ENCODE measurements at places on chromosomes 5 and 9.

DNA sequence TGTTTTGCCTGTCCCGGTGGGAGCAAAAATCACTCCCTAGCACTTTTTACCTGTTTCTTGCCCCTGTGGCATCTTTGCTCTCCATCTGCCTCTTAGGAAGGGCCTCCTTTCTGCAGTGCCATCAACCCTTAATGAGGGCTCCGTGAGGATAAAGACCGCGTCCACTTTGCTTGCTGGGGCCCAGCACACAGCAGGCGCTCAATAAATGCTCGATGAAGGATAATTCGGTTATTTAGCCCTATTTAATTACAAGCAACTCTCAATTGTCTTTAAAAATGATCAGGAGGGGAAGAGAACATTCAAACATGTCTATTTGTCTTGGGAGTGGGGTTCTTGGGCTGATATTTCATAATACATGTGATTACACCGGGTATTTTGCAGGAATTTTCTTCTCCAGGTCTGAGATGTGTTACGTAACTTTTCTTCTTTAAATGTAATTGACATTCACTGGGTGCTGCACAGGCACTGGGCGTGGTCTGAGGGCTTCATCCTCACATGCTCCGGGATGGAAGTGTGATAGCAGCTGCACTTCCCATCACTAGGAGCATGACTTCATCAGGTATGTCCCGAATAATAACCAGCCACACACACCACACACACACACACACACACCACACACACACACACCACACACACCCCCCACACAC is 19.8 kb upstream of the NTNG2 start:
- no peak for DNase-seq

GRCh38 chr5:94793816-94794198 is 175.3 kb downstream of the SLF1 start:
- no peak for DNase-seq

- DNase-seq: no peak
Observed at GRCh38 chr9:33884856-33885701, 68.1 kb downstream of the UBE2R2 start.

- DNase-seq: no peak
Observed at GRCh38 chr5:142941245-142941644, 171.1 kb downstream of the ARHGAP26 start.

DNA sequence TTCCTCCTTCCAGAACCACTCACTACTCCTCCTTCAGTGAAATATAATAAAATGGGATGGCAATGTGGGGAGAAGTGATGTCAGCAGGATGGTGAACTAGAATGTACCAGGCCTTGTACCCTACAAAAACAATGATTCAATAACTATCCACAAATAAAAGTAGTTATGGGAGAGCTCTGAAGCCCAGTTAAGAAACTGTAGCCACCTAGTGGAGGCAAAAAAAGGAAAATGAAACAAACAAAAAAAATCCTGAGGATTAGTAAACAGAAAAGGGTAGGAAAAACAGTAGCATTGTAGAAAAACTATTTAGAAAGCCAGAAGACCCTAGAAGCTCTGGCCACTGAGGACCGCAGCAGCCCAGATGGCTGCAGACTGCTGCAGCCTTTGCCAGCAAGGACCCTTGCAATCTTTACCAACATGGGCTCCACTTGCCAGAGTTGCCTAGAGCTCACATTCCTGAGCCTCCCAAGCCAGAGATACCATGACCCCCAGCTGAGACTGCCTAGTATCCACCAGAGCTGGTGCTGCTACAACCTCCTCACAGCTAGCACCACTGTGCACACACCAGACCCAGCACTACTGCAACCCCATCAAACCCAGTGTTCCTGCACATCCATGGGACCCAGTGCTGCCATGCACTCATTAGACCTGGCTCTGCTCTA is 259.7 kb upstream of the MSX2 start:
- no peak for DNase-seq

- no peak for DNase-seq
Observed at GRCh38 chr5:2307631-2308030, 424.9 kb upstream of the IRX4 start.

DNA sequence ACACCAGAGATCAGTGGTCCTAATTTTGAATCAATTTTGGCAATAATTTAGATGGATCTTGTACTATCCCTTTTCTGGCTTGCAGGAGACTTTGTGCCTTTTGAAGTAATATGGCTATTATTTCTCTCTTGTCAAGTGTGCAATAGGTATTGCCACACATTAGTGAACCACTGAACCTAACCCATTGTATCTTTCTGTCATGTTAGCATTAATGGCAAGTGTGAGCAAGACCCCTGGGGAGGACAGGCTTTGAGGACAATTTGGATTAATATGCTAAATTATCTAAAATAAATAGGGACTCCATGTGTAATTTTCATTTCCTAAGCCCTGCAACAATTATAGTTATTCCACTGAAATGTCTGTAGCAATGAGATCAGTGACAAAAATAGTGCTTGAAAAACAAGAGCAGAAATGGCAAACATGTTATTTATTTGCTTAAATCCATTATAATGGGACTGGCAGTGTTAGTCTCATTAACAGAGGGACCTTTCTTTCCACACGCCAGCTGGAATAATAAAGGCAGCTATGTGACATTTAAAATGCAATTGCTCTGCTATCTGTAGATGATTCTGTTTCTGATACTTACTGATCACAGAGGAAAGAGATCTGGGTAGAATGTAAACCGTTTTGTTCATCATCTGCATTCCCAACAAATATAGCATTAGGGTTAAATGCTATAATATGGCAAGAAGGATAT is 753.3 kb upstream of the ZNF608 start:
- DNase-seq: no peak

- no peak for DNase-seq
Observed at GRCh38 chr5:4553130-4553529, 587.0 kb upstream of the ADAMTS16 start.

- no peak for DNase-seq
Observed at GRCh38 chr9:131278702-131279111, 2.4 kb upstream of the FAM78A start.

GRCh38 chr9:93028448-93029006 is 30.0 kb upstream of the SUSD3 start:
- no peak for DNase-seq

DNA sequence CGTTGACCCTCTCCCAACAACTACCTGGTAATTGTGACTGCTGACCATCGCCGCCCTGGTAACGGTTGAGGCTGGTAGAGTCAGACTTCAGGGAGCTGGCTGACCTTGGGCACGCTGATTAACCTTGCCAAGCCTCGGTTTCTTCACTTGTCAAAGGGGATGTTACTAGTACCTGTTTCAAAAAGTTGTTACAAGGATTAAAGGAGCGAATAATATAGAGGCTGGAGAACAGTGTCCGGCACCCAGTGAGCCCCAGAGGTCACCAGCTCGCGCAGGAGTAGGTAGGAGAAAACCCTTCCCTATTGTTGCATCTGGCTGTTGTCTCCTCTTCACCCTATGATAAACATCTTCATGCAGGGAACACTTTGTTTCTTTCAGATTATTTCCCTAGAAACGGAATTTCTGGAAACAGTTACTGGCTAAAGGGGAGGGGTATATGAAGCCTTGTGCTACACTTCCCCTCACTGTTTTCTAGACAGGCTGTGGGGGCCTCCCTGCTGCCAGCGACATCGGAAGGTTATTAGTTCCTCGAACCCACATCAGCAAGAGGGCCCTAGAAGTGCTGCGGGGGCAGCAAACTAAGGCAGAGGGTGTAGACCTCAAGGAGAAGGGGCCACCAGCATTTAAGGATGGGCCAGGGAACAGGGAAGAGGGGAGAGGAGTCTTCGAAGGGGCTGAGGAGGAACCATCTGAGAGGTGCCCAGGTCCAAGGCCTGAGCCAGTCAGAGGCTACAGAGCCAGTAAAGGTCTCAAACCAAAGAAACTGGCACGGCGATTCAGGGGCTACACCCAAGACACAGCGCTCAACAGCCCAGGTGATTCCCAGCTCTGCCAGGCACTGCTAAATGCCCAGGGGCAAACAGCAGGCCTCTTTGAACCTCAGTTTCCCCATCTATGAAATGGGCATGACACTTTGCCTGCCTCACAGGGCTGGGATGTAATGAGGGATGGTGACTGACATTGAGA is 37.6 kb downstream of the HRH2 start:
- no peak for DNase-seq

GRCh38 chr5:170442921-170443320 is 53.8 kb upstream of the KCNMB1 start:
- no peak for DNase-seq

DNA sequence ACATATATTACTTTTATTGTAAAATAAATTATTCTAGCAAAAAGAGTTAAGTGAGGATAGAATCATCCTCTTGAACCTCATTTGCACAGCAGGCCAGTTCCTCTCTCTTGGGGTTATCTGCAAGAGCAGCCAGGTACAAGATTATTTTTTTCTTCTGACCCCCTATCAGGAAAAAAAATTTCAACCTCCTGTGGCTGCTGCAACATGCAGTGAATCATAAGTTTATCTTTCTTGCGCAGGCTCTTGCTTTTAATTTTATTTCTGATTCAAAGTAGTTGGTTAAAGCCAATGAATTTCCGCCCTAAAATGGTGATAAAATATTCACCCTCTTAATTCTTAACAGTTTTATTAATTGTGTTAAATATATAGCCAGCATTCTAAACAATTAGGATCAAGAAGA is 69.7 kb upstream of the PPP3R2 start:
- DNase-seq: no peak

DNA sequence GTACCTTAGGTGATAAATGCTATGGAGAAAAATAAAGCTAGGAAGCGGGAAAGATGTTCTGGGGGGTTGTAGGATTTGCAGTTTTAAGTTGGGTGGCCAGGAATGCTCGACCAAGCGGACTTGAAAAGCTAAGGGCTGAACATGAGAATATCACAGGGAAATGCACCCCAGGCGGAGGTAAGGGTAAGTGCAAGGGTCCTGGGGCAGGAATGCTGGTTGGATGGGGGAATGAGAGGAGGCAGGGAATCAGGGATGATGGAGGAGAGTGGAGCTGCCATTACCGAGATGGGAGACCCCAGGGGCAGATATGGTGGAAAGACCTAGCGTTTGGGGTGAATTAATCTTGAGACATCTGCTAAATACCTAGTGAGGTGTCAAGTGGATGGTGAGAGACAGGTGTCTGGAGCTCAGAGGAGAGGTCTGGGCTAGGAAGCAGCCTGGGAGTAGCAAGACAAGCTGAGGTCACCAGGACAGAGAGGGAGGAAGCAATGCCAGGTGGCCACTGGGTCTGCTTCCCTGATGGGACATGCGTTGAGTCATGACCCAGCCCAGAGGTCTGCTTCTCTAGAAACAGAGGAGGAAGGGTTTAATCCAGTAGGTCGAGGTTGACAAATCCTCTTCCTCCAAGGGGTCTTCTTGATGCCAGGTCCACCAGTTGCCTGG is 77.7 kb upstream of the ASS1 start:
- DNase-seq: no peak

GRCh38 chr5:41835645-41836044 is 34.6 kb downstream of the OXCT1 start:
- peak; percentile 29 for DNase-seq

GRCh38 chr5:77431286-77431685 is 60.8 kb downstream of the WDR41 start:
- DNase-seq: no peak

DNA sequence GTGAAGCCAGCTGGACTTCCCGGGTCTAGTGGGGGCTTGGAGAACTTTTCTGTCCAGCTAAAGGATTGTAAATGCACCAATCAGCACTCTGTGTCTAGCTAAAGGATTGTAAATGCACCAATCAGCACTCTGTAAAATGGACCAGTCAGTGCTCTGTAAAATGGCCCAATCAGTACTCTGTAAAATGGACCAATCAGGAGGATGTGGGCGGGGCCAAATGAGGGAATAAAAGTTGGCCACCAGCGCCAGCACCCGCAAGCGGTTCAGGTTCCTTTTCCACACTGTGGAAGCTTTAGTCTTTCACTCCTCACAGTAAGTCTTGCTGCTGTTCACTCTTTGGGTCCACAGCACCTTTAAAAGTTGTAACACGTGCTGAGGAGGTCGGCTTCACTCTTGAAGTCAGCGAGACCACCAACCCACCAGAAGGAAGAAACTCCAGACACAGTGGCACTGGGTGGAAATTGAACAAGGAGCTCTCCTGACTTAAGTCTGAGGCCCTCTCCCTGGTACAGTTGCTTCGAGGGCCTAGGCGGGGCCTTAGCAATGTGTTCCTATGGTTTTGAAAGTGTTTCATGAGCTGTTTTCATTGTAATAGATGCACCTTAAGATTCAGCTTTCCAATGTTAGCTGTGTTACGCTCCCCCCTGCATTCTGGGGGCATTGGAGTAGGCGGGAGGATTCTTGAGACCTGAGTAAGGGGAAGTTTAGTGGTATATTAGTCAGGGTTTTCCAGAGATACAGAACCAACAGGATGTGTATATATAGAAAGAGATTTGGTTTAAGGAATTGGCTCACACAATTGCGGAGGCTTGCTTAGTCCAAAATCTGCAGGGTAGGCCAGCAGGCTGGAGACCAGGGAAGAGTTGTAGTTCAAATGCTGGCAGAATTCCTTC is 21.5 kb upstream of the MYO10 start:
- DNase-seq: no peak

DNA sequence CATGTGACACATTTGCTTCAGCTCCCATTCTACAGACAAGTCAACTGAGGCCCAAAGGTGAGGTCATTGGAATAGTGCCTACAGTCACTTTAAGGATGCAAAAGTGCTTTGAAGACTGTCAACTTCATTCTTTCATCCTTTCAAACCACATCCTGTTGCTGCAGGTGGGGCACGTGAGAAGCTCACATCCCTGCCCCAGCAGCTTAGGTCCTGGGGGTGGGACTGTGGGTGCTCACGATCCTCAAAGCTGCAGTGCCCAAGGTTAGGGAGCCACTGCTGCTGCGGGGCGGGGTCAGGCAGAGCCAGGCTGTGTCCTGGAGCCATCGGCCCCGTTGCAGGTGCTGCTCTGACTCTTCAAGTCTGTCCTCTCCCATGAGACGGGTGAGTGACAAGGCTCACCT is 57.9 kb upstream of the IER5L start:
- DNase-seq: no peak

GRCh38 chr9:16710888-16711287 is 159.6 kb downstream of the BNC2 start:
- no peak for DNase-seq

DNA sequence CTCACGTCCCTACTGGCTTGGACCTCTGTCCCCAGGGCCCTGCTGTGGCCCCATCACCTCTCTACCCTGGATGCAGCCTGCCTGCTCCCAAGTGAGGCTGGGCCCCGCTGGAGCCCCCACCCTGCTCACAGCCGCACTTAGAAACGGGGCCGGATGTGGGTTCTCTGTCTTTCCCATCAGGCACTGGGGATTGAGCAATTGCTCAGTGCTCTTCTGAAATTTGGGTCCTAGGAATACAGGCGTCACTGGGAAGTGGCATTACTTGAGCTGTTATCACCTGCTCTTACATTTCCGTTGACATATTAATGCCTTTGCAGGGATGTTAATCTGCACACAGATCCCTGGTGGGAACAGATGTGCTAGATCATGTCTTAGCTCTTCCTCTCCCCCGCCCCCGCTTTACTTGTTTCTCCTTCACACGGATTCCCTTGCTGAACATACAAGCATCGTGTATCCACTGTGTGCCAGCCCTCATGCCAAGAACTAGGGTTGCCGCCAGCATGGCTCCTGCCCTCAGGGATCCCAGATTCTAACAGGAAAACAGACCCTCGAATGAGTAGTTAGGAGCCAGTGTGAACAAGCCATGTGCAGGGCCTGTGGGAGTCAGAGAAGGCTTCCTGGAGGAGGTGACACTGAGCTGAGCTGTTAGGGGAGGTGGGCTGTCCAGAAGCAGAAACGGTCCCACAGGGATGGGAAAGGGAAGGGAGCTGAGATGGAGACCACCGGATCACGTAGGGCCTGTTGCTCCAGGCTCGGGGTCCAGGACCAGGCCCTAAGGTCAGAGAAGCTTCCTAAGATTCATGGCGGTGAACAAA is 65.1 kb downstream of the NEK6 start:
- no peak for DNase-seq

GRCh38 chr5:57559110-57559635 is 76.6 kb upstream of the ACTBL2 start:
- DNase-seq: no peak

Measured in anterior cingulate cortex (tissue), 58 donors.